ENCODE measurements at places on chromosomes 7 and 10.

DNA sequence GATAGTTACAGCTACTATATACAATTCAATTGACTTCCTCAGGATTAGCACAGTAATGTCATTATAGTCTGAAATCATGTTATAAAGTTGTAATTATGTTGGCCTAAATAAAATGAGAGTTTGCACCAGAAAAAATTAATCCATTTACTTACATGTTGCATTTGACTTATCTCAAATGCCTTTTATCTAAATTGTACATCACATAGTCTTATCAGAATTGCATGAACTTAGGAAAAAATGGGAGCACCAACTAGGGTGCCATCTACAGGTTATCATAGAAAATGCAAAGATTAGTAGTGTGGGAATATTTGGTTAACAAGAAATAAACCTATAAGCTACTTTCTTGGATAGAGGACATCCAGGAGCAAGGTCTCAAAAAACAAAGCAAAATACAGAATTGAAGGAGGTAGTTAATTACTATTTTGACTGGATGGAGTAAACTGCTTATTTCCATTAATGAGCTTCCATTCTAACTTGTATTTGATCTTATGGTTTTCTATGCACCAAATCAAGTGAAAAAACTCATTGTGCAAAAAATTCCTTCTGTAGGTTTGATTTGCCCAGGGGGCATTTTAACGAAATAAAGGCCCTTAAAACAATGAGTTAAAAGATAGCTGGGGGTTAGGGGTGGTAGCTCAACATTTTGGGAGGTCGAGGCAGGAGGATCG is 60.0 kb upstream of the ORC5 start:
- DNase-seq: peak; percentile 41

DNA sequence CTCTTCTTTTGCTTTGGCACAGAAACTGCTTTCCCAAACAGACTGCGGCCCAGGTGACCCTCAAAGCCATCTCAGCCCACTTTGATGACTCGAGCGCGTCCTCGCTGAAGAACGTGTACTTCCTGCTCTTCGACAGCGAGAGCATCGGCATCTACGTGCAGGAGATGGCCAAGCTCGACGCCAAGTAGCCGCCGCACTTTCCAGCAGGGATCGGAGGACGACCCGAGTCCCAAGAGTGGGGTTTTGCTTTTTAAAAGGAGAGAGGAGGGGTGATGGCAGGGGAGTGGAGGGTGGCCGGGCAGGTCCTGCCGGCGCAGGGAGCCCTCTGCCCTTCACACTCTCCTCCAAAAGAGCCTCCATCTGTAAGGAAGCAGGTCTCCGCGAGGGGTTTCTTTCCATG is 21.1 kb downstream of the AIFM2 start:
- DNase-seq: no peak

DNA sequence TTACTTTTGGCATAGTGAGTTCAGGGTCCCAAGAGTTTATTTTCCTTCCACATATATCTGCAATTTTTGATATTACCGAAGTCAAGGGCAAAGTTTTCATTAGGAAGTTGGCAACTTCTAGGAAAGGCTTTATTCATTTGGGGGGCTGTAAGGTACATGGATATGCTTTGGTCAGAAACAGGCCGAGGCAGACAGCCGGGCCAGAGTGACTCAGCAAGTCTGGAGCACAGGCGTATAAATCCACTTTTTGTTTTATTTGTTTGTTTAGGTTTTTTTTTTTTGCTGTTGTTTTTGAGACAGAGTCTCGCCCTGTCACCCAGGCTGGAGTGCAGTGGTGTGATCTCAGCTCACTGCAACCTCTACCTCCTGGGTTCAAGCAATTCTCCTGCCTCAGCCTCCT is 3.7 kb downstream of the ZNF680 start:
- DNase-seq: no peak

DNA sequence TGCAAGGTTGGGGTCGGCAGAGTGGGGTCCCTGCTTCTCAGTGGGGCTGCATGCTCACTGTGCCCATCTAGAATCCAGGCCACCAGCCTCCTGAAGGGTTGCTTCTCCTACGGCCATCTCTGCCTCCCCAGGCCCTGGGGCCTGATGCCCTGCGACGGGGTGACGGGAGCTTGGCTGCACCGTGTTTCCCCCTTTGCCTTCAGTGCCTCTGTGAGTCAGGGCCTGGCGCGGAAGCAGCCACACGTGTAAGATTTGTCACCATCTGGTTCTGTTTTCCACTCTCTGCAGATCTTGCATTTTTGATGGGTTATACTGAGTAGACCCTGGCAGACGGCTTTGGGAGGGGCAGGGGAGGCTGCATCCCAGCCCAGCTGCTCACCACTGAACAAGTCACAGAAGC is 7.2 kb downstream of the ADAMTS14 start:
- peak; percentile 82 for DNase-seq

- peak; percentile 66 for DNase-seq
Measured at GRCh38 chr7:25722856-25723255, 429.1 kb upstream of the NFE2L3 start.

All from DMS 273 treated with DMSO at 0.1 percent for 48 hours (cell line).